ENCODE measurements at places on chromosomes 5 and 9.
A peak's percentile ranks its signal among the peaks of the same experiment; 100 is the strongest.

GRCh38 chr9:3028535-3028934 is 184.6 kb upstream of the PUM3 start:
- no peak for DNase-seq

GRCh38 chr9:117835798-117836197 is 131.6 kb downstream of the TLR4 start:
- DNase-seq, result no peak

DNA sequence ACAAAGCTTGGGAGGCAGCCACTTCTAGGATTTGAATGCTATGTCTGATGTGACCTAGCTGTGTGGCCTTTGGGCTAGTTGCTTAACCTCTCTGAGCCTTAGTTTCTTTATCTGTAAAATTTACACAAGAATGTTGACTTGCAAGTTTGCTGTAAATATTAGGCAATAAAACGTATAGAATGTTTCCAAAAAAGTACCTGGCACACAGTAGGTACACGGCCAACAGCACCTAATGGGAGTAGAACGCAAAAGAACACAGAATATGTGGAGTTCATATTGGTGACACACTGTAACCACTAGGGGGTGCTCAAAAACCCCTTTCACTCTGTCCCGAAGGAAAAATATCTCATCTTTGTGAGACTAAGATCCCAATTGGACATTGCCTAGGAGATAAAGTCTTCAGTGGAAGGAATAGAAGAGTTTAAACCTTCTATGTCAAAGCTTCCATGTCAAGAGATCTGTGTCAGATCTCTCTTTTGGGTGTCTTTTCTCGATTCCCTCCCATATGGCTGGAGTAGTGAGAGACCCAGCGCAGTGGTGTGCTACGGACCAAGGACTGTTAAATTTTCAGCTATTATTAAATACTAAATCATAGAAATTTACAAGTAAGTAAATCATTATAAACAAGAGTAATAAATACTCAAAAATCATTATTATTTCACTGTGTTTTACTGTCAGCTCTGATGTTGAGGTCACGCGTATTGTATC is 145.4 kb upstream of the RAD23B start:
- DNase-seq, result peak; percentile 25

DNA sequence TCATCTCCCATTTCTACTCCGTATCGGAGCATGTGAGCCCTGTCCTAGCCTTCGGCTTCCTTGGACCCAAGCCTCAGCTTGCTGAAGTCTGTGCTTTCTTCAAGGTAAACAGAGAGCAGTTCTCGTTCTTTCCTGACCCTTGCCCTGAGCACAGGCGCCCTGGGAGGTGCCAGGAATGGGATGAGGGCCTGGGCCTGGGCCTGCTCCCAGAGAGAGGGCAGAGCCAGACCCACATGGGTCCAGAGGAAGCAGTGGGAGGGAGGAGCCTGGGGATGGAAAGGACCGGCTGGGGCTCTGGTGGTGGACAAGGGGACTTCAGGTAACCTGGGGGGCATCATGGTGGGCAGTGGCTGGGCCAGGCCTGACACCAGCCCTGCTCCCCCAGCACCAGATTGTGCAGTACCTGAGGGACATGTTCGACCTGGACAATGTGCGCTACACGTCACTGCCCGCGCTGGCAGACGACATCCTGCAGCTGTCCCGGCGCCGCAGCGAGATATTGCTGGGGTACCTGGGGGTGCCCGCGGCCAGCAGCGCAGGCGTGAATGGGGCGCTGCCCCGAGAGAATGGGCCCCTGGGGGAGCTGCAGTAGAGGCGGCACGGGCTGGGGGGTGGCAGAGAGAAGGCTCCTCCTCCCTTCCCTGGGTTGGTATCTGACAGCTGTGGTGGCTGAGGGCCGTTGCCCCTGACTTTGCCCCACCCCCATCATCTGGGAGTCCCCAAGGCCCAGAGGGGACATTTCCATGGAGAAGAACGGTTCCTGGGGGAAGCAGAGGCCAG is 10.9 kb upstream of the DOLPP1 start:
- no peak for DNase-seq

GRCh38 chr5:109690242-109690974 is 681 bp downstream of the MAN2A1 start:
- DNase-seq, result no peak

DNA sequence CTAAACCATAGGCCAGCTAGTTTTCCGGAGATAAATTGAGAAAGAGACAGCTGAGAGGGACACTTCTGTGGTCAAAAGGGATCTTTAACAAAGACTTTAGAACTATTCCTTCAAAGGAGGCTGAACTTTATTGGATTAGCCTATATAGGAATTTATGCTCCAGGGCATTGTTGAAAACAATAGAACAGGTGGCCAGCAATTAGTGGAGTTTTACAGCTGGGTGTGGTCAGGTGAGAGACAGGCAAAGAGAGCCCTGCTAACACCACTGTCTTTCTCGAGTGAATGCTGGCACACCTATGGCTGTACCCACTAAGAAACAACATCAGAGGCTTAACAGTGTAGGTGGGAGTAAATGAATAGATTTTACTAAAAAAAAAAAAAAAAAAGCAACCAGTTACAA is 16.7 kb upstream of the TLR4 start:
- DNase-seq, result no peak

DNA sequence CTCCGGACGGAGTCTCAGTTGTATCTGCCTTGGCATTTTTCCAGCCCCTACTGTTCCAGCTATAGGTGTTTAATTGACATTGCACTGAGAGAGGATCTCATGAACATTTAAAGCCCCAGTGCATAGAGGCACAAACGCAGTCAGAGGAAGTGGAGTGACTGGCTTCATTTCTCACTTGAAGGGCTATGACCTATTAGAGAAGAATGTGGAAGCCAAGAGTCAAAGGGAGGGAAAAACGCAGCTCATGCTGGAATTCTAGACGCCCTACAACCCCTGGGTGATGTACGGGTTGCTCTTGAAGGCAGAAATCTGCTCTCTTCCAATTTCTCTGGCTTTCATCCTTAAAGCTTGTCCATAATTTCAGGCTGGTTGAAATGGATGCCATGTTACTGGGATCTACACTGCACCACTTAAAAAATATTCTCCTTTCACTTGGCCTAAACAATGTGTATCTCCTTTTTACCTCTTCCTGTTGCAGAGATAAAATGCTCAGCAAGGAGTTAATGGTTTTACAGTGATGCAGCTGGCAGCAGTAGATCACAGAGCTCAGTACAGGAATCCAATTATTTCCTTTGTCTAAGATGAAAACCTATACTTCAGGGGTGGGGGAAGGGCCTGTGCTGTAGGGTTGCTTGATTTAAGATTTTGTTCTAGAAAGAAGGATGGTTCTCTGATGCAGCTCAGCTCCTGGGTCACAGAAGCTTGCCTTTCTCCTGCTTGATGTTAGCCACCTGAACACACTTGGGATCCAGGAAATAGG is 61.8 kb upstream of the MAMDC2 start:
- DNase-seq, result no peak

All from CD4-positive, alpha-beta T cell treated with Interferon alpha-2 for 1 hour (primary cell).